ENCODE measurements at places on chromosomes 6 and 20. TPM values are rescaled to one million over a fixed set of nuclear protein-coding genes. Genes with fewer than 3 reads are reported as not detected.

GRCh38 chr6:150336299-150336698 lies 32.5 kb upstream of the IYD start:
- DNase-seq, result no peak

DNA sequence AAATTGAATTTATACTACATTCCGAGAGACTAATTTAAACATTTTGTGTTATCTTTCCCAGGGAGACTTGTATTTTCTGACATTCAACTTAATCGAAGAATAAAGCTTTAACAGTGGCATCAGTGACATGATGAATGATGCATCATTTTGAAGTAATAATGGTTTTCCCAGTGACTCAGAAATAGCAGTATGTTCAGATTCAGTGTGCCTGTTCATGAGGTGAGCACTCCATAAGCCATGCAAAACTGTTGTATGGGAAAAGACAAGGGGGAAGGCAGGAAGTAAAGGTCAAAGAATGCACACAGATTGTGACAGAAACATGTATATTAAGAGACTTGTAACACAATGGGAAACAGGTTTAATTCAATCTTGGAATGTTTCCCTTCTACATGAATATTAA lies 1348.2 kb upstream of the GJE1 start:
- no peak for DNase-seq

- DNase-seq, result no peak
Observed at GRCh38 chr6:81242624-81243023, 509.9 kb downstream of the TENT5A start.

DNA sequence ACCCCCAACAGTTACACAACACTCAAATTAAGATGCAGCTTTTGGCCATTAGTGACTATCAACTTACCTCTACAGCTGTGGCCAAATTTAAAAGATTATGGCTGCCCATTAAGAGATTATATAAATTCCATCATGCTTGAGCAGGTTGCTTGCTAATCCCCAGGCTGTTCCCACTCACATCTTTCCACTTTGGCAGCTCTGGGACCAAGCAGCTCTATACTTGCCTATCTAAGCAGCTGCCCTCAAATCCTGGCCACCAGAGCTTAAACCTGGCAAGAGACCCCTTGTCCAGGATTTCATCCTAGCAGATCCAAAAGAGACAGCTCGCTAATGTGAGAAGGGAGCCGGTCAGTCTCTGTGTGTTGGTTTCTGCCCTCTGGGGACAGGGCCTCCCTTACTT lies 127.9 kb downstream of the SLC23A2 start:
- DNase-seq, result no peak

- DNase-seq, result no peak
Observed at GRCh38 chr6:36730424-36731380, 33.1 kb downstream of the RAB44 start.

- no peak for DNase-seq
Observed at GRCh38 chr6:144749263-144749662, 464.1 kb downstream of the UTRN start.

- no peak for DNase-seq
Observed at GRCh38 chr6:79665725-79666551, 34.8 kb downstream of the SH3BGRL2 start.

- no peak for DNase-seq
Observed at GRCh38 chr6:23377830-23378229, 748.2 kb upstream of the NRSN1 start.

- no peak for DNase-seq
Observed at GRCh38 chr6:133130863-133131262, 110.3 kb upstream of the EYA4 start.

DNA sequence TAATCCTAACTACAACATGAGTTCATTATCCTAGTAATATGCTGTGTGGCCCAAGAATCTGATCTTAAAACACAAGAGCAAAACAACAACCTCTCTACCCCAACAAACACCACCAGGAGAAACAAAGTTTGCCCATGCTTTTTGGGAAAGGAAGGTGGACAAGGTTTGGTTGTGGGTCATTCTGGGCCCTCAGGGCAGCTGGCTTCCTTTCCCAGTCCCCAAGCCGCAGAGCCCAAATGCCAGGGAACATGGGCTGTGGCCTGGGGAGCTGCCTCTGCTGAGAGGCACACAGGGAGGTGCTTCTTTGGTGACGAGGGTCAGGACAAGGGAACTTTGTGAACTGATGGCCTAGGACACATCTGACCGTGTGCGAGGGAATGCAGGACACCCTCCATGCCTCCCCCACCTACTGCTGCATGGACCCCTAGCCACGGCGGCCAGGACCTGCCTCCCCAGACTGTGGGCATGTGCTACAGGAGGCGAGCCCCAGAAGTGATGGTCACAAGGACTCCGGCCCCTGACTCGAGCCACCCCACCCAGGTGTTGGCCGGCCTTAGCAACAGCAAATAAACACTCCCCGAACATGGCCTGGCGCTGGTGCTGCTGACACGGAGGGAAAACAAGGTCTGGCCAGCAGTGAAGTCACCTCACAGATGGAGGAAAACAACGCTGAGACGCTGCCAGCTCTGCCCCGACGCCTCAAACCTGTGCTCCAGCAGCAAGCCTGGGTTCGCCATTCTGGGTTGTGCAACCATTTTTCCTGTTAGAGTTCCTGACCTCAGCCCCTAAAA lies 55.6 kb downstream of the RRBP1 start:
- peak; percentile 61 for DNase-seq

GRCh38 chr6:110619275-110619908 lies 143.0 kb upstream of the SLC22A16 start:
- DNase-seq, result no peak

GRCh38 chr6:36204068-36204753 lies 7.7 kb downstream of the BRPF3 start:
- no peak for DNase-seq

DNA sequence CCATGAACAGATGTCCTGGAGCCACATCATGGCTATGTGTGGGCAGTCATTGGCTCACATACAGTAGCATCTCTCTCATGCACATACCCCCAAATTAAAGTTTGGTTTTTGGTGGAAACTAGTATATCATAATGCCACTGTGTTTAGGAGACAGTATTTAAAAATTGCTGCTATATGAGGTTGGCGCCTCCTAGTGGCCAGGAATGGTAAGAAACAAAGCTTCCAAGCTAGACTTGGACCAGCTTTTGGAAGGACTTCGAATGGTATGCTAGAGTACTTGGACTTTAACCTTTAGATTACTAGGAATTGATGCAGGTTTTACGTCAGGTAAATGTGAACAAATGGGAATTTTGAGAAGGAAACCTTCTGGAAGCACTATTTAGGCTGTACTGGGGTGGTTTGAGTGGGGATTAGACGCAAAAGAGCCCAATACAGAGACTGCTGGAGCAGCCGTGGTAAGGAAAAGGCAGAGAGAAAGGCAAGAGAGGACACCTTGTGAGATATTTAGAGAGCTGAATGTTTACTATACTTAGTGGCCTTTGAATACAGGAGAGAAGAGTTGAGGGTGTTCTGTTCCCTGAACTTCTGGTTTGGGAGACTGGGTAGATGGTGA lies 23.8 kb downstream of the PRSS35 start:
- peak; percentile 78 for DNase-seq

- DNase-seq, result no peak
Observed at GRCh38 chr6:131763749-131764148, 44.1 kb upstream of the ENPP1 start.

GRCh38 chr20:40442181-40442963 lies 246.7 kb downstream of the MAFB start:
- no peak for DNase-seq

DNA sequence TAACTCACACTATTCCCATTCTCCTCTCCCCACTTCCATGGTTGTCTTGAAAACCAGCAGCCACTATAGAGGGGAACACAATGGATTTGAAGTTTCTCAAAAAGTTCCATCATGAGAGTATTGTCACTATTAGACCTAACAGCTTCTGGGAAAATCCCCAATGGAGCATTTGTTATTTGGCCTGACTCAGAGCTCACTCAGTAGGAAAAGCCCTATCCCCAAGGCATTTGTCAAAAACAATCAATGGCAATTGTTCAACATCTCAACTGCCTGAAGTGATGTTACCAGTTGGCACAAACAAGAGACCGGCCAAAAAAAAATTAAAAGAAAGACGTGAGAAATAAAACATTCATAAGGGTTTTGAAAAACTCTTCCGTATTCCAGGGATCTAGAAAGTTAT lies 98.8 kb downstream of the MYLK4 start:
- no peak for DNase-seq

DNA sequence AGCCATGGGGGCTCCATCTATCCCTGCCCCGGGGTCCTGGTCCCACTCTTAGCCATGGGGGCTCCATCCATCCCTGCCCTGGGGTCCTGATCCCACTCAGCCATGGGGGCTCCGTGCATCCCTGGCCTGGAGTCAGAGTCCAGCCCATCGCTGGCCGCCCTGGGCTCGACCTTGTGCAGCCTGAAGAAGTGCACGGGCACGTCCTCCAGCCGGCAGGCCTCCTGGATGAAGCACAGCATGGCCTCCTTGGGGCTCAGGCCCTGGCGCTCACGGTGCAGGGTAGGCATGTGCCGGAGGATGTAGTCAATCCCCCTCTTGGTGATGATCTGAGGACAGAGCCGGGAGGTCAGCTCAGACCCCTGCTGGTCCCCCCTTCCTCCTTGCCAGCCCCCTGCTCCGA lies 15.6 kb downstream of the FRMD1 start:
- no peak for DNase-seq

DNA sequence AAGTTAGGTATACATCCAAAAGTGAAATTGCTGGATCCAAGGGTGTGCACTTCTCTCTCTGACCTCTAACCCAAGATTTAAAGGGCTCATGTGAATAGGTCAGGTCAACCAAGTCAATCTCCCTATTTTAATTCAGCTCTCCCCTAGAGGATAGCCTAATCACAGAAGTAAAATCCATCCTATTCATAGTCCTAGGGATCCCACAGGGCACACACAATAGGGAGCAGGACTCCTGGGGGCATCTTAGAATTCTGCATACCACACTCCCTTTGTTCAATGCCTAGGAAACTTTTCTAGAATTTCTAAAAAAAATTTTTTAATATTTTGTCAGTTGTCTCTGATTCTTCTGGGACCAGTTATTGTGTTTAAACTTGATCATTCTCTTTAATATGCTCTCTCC lies 35.1 kb downstream of the CST9L start:
- no peak for DNase-seq

DNA sequence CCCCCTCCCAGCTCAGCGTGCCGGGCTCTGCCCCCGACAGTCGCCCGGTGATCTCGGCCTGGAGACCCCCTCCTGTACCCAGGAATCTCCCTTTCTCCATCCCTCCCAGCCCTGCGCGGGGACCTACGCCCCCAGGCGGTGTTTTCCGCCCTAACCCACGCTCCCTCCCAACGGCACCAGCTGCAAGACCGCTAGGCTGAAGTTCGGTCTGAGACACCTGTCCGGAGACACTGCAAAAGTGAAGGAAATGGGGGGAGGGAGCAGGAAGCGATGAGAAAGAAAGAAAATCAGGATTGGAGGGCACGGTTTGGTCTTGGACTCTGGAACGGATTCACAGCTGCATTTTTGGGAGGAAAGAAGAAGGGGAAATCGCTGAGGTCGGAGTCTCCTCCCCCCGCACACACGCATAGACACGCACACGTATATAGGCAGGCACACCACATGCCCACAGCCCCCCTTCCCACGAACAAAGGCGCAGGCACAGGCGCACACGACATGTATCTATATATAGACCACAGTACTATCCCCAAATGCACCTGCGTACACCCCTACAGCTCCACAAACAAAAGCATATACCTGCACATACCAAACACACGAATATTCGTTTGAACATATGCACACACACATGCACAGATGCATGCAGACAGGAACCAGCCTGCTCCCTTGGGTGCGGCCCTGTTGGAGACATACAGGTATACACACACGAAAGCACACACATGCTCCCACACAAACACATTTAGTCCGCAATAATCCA lies 1.0 kb downstream of the SLC32A1 start:
- no peak for DNase-seq

DNA sequence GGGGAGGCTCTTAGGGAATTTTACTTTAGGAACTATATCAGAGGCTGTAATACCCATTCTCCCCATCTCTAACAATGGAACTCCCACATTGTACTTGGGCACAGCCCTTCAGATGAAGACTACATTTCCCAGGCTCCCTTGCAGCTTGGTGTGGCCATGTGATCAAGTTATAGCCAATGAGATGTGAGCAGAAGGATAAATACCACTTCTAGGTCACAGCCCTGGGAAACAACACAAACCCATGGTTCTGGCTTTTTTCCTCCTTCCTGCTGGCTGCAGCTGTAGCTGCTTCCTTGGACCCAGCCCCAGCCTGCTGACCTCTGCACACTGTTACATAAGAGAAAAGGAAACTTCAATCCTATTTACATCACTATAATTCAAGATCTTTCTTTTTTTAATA lies 445.9 kb upstream of the JARID2 start:
- DNase-seq, result no peak

The SIRPD gene
- total RNA-seq, result not detected

The TFAP2B gene
- not detected for total RNA-seq

The RAB44 gene
- 0.32 TPM for total RNA-seq

The PI3 gene
- 399 TPM for total RNA-seq

The TGM3 gene
- total RNA-seq, result 0.09 TPM

The GMPR gene
- total RNA-seq, result 3.9 TPM

The CD83 gene
- total RNA-seq, result 2.5 TPM

The PTGIS gene
- total RNA-seq, result 12.3 TPM

The MCHR2 gene
- not detected for total RNA-seq
